ENCODE measurements at places on chromosomes 4 and X. TPM values are rescaled to one million over a fixed set of nuclear protein-coding genes. Genes with fewer than 3 reads are reported as not detected.

DNA sequence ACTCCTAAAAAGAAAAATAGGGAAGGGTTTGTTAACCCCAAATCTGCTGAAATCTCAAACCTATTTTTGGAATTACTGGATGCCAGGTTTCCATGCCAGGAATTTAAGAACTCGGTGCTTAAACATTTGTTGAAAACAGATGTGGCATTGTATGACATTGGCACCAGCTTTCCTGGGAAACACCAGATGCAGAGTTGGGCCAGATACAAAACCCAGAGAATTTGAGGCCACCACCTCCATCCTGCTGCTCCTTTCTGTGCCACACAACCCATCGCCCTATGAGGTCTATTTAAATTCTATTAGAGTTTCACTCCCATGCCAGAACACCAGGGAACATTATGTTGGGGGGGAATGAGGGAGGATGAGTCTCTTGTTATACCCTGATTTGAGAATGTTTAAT, 71.7 kb downstream of the ARAP2 start:
- DNase-seq = no peak

C1QTNF7 gene
- 0.45 TPM for total RNA-seq

DNA sequence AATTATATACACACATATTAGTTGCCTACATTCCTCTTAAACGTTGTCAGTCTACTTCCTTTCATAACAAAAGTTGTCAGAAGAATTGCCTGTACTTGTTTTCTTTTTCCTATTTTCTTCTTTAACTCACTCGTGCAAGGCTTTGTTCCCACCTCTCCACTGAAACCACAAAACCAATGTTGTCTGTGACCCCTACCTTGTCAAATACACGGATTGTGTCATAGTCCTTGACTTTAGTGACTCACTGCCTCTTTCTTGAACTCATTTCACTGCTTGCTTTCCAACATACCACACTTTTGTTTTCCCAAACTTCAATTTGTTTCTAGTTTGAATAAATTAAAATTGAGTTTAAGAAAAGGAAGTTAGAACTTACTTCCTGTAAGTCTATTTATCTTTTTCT, 283.9 kb upstream of the AGA start:
- no peak for DNase-seq

- DNase-seq = no peak
These were observed 6.2 kb downstream of the RTL5 start for GRCh38 chrX:72125331-72126047.

SPARCL1 gene
- total RNA-seq = 5.1 TPM

- DNase-seq = no peak
These were observed 176.2 kb upstream of the MAOA start for GRCh38 chrX:43479850-43480249.

DNA sequence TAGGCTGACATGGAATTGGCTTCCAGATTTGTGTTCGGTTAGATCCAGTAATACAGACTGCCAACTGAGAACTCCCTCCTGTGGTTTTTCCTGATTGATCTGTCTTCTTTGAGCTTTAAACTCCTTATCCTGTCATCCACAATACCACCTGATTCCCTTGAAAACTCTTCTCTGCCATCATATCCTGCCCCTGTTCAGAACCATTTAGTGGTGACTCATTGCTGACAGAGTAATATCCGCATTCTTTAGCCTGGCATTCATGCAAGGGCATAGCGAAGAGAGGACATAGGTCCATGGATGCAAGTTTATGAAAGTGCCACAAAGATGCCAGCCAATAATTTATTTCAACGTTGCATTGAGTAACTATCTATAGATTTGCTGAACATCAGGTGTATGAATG, 76.6 kb downstream of the ITIH6 start:
- no peak for DNase-seq

CSN1S1 gene
- total RNA-seq = not detected

- DNase-seq = no peak
These were observed 1.6 kb upstream of the JCHAIN start for GRCh38 chr4:70667740-70668535.

RHOH gene
- 0.70 TPM for total RNA-seq

DNA sequence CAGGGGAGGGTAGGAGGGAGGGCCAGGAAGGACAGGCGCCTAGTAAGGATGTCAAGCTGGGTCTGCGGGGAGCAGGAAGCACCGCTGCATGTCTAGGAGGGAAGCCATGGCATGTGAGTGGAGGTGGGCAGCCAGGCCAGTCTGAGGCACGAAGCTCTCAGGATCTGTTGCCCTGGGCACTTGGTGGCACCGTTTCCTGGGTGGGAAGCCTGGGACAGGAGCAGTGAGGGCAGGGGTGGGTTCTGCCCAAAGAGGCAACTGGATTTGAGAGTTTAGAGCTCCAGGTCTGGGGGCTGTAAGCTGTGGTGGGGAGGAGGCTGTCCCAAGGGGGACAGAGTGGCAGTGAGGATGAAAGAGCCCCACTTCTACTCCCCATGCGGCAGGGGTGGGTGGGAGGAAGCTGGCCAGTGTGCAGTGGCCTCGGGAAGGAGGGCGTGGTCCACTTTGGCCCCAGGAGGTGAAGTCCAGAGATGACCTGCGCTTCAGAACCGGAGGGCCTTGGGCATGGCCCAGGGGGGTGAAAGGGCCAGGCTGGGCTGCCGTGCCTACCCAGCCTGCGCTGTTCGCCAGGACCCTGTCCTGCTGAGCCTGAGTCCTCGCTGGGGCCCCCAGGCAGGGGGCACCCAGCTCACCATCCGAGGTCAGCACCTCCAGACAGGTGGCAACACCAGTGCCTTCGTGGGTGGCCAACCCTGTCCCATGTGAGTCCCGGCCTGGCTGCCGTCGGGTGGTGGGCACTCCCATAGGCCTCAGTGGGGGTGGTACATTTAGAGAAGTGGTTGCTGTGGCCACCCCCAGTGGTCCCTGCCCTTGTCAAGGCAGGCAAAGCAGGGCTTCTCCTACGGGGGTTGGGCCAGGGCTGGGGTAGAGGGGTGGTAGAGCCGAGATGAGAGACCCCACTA, 8.3 kb upstream of the SRPK3 start:
- DNase-seq = no peak

DNA sequence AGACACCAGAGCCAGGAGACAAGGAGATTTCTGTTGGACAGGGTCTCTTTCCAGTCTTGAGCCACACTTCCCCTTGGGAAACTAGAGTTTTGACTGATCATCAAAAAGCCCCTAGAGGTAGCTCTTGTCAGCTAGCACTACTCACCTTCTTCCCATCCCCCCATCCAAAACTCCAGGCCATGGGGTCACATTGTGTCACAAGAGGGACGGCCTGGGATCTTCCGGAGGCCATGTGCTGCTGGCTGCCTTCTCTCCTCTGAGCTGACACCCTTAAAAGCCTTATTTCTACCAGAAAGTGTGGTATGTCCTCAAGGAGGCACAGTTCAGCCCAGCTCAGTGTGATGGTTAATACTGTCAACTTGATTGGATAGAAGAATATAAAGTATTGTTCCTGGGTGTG, 7.8 kb downstream of the PNMA3 start:
- DNase-seq = no peak

COL25A1 gene
- 2.5 TPM for total RNA-seq

GRCh38 chr4:126992910-126993309, 639.8 kb upstream of the INTU start:
- no peak for DNase-seq

SGMS2 gene
- 15.6 TPM for total RNA-seq

SSX4B gene
- not detected for total RNA-seq

SSX2 gene
- total RNA-seq = not detected

GRCh38 chrX:22534643-22535042, 261.9 kb downstream of the CBLL2 start:
- no peak for DNase-seq

TCEAL3 gene
- 2.5 TPM for total RNA-seq

GRCh38 chr4:99746443-99746842, 70.2 kb upstream of the DAPP1 start:
- DNase-seq = no peak

DNA sequence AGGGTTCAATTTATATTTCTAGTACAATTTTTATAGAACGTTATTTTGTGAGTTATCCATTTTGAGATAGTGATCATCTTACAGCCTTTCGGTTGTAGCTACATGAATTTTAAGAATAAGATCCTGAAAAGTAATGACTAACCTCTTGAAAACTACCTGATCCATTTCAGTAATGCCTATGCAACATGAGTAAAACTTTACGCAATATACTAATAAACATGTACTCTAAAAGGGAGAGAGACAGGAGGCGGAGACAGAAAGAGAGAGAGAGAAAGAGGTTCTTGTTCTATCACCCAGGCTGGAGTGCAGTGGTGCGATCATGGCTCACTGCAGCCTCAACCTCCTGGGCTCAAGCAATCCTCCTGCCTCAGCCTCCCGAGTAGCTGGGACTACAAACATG, 816.1 kb downstream of the CCSER1 start:
- no peak for DNase-seq

DNA sequence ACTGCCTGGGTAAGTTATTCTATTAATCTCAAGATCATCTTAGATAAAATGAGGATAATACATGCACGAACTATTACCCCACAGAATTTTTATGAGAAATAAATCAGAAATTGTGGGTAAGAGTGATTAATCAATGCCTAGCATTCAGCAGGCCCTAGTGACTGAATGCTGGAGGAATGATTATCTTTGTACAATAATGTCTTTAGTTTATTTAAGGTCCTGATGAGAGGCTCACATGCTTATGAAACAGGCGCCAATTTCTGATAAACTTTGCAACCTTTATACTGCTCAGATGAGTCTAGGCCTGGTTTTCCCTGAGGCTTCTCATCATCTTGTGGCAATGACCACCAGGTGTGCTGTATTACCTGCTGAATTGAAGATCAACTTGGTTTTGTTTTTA, 27.8 kb upstream of the BMP2K start:
- no peak for DNase-seq

- DNase-seq = no peak
These were observed 16.8 kb downstream of the SMAD1 start for GRCh38 chr4:145498430-145498829.

DNA sequence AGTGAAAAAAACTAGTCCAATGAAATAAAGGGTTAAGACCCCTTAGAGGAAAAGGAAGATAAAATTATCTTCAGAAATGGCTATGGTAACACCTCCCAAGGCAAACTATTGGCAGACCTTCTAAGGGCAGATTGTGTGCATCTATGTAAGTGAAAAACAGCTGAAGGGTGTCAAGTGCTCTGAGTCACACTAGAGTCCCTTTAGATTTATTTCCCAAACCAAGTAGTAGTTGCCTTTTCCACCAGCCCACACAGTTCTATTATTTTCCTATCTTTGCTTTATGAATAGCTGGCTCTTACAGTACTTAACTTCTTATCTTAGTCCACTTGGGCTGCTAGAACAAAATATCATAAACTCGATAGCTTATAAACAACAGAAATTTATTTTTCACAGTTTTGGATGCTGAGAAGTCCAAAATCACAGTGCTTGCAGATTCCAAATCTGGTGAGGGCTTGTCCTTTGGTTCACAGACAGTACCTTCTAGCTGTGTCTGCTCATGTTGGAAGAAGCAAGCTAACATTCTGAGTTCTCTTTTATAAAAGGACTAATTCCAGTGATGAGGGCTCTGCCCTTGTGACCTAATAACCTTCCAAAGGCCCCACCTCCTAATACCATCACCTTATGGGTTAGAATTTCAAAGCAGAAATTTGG, 143.6 kb downstream of the GRID2 start:
- no peak for DNase-seq

NPNT gene
- 2.0 TPM for total RNA-seq

ZNF157 gene
- not detected for total RNA-seq

RIPPLY1 gene
- 0.75 TPM for total RNA-seq

GRCh38 chrX:20217906-20218305, 48.8 kb downstream of the RPS6KA3 start:
- DNase-seq = no peak

ZMAT1 gene
- 2.5 TPM for total RNA-seq

VCX3A gene
- total RNA-seq = 0.28 TPM

- no peak for DNase-seq
These were observed 115.2 kb upstream of the KIT start for GRCh38 chr4:54542540-54543041.

CFAP47 gene
- 0.40 TPM for total RNA-seq

DNA sequence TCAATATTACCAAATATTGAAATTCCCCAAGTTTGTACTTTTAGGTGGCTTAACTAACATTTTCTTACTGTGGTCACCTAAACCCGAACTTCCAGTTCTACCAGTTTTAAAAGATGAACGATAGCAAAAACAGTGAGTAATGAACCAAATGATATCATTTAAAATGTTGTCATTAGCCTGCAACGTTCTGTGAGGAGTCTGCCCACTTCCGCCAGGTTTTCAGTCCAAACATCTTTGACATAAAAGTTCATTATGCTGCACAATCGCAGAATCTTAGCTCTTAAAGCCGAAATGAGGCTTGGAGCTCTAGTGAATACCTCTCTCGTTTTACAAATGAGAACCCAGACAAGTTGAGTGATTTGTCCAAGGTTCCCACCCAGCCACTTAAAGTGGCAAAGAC, 762 bp downstream of the PIGA start:
- DNase-seq = no peak

NALF2 gene
- total RNA-seq = 0.33 TPM

DNA sequence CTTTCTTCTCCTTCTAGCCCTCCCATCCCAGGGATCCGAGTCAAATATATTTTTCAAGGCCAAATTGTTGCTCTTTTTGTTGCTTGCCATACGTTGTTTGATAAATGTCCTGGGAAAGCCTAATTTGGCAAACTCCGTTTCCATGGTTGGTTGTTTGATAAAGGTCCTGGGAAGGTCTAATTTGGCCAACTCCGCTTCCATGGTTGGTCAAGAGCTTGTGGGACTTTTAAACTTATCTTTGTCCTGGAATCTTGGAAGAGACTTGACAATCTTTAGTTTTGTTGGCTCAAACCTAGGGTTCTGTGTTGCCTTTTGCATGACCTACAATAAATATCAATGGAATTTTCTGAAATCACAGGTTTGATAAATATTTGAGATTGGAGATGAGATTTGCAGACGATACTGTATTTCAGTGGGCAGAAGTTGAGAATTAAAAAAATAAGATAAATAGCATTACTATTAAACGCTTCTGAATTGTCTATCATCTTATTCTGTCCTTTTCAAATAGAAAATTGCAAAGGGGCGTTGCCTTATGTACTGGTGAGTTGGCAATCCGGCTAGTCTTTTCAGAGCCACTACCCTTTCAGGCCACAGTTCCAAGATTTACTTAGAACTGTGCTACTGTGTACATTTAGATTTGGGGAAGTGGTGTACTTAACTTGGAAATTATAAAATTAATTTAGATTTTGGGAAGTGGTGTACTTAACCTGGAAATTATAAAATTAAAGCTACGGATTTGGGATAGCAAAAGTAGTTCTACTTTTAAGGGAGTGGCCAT, 804 bp downstream of the OSTC start:
- no peak for DNase-seq

- DNase-seq = no peak
These were observed 8.6 kb upstream of the ZXDA start for GRCh38 chrX:57918750-57919436.

EMCN gene
- total RNA-seq = 1.8 TPM

NXF2B gene
- total RNA-seq = not detected

DNA sequence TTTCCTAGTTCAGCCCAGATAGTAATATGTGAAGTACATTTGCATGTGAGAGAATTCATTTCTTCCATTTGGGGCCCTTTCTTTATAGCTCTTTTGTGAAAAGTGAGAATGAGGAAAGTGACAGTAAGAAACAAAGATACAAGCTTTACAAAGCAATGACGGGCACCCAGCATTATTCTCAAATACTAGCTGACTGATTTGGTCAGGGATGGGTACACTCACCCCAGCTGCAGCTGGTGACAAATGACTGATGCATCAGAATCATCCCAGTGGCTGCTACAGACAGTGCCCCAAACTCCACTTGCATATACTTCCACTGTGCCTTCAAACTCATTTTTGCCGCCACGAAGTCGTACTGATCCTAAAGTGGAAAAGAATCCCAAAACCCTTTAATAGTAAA, 14.8 kb downstream of the PRSS12 start:
- no peak for DNase-seq

Measured in left lobe of liver (tissue), 2 donors.